BJ (cell line): ENCODE measurements at places on chromosomes 5 and 9. TPM values are rescaled to one million over a fixed set of nuclear protein-coding genes. Genes with fewer than 3 reads are reported as not detected.

The PCDHA9 gene
- 0.01 and 0.06 TPM in 2 replicates for polyA plus RNA-seq

The AIF1L gene
- polyA plus RNA-seq: 0.05 TPM in 1 of 2 replicates, not detected in the other

The NUTM2G gene
- polyA plus RNA-seq: not detected in 2 replicates

The REEP2 gene
- 12.0 and 14.0 TPM in 2 replicates for polyA plus RNA-seq

The CA9 gene
- polyA plus RNA-seq: 0.13 and 0.32 TPM in 2 replicates

The DRD1 gene
- 0.01 TPM in 1 of 2 replicates, not detected in the other for polyA plus RNA-seq

The EHMT1 gene
- 18.1 and 23.3 TPM in 2 replicates for polyA plus RNA-seq

The SOX30 gene
- 0.07 TPM in 2 replicates for polyA plus RNA-seq

The ZFP37 gene
- 0.25 and 0.82 TPM in 2 replicates for polyA plus RNA-seq

The NMUR2 gene
- not detected in 2 replicates for polyA plus RNA-seq

The ZFAND5 gene
- 172 and 222 TPM in 2 replicates for polyA plus RNA-seq

The ST8SIA4 gene
- polyA plus RNA-seq: not detected in 2 replicates

The DYNC2I2 gene
- polyA plus RNA-seq: 22.0 and 50.4 TPM in 2 replicates
